Left renal cortex interstitium (tissue), 4 donors: ENCODE measurements at places on chromosomes 6 and 20.

- DNase-seq, result no peak
These were observed 213.5 kb upstream of the ARID1B start for GRCh38 chr6:156563714-156564113.

DNA sequence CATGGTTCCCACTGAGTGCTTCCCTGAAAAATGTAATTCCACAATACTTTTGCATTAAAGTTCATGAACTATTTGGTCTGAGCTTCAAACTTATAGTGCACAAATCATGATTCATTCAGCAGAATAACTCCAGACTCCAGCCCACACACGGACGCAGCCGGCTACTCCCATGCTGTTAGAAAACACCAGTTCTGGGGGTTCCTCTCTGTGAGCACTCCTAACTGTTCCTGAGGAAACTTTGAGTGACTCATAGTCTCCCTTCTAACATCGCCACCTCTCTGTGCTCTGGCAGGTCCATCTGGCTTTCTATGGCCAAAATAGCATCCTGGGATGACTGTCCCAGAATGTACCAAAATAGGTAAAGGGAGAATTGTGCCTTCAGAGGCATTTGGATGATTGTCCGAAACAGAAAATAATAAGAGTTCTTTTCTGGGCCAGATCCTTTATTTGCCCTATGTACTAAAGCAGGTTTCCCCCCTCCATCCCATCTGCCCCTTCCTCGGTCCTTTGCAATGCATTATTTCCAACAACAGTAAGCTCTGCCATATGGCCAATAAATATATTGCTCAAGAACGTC, 32.3 kb upstream of the LY86 start:
- DNase-seq, result no peak

DNA sequence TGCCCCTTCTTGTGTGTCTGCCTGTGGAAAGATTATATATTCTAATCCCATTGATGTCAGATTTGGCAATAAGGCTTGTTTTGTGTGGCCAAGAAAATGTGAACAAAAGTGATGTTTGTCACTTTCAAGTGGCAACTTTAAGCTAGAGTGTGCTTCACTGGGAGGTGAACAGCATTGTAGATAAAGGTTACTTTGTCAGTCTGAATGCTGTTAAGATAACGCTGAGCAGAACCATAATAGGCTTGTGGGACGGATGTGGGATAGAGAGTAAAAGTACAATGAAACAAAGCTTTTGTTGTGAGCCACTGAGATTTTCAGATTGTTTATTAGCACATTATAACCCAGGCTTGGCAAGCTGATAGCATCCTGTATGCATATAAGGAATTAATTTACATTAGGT, 303.8 kb upstream of the MAN1A1 start:
- no peak for DNase-seq

- no peak for DNase-seq
These were observed 100.9 kb downstream of the MYB start for GRCh38 chr6:135281964-135282363.

DNA sequence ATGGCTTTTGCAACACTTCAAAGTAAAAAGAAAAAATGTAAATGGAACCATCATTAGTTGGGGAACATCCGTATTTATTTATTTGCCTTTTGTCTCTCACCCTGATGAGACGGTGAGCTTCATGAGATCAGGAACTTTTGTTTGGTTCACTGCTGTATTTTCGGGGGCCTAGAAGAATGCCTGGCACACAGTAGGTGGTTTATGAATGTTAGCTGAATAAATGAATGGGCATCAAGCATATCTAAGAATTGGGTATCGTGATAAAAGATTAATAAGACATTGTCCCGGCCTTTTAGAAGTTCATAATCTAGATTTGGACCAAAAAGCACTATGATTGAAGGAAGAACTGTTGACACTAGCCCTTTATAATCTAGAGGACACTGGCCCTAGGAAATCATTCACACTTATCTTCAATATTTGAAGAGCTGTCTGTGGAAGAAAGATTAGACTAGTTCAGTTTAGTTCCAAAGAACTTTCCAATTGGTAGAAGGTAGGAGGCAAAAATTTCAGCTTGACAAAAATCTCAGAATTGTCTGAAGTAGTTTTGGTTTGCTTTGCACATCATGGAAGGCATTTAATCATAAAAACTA, 70.3 kb upstream of the CD83 start:
- DNase-seq, result no peak

GRCh38 chr20:46364670-46365486, 41.5 kb downstream of the ELMO2 start:
- no peak for DNase-seq

DNA sequence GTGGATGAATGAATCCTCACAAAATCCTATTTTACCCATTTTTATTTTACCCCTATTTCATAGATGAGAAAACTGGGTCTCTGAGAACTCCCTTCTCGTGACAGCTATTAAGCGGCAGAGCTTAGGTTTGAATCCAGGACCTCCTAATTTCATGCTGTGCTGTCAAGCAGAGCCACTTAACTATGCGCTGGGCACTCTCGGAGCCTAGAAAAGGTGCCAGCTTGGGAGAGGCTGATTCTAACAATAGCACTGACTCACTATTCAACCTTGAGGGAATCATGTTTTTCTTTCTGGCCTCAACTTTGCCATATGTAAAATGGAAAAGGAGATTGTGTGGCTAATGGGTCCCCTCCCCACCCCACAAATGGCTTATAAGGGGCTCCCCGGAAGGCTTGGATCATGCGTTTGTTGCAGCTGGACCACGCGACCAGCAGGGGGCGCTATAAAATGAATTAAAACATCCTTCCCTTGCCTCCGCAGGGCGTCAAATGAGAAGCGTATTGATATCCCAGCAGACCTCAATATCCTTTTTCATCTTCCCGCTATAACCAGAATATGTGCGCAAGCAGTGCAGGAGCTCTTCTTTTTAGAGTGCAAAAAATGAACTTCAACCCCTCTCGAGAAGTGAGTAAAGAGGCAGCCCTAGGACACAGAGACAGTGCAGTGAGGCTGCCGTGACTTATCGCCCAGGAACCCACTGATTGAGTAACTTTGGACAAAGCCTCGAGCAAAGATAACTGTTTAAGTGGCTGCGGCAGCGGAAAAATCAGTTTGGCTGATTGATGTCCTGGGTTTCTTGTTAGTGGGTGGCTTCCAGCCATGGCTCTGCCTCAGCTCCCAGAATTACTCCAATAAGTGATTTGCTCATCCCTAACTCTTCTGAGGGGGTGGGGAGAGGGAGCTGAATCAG, 12.8 kb upstream of the PDYN start:
- no peak for DNase-seq

- DNase-seq, result no peak
These were observed 5.4 kb downstream of the VNN2 start for GRCh38 chr6:132752255-132752654.

GRCh38 chr20:44450281-44450889, 25.3 kb upstream of the TTPAL start:
- DNase-seq, result no peak

DNA sequence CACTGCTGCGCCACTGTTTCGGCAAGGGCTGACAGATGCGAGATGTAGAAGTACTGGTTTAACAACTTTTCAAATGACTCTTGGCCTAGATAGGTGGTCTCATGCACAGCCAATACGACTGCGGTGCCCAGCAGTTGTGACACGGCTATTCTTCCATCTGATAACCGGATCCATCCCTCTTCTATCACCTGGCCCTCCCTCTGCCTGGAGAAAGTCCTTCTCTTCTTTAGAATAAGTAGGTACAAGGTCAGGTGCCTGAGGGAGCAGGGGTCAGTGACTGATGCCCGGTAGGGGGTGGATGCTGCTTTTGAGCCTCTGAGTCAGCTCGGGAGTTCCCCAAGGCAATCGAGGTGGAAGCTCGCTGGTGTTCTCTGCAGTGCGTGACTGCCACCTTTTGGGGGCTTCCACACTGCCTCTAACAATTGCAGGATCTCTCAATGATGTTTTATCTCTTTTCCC, 166.8 kb upstream of the GRIK2 start:
- no peak for DNase-seq

- no peak for DNase-seq
These were observed 81.5 kb downstream of the RTN4IP1 start for GRCh38 chr6:106547601-106548453.

DNA sequence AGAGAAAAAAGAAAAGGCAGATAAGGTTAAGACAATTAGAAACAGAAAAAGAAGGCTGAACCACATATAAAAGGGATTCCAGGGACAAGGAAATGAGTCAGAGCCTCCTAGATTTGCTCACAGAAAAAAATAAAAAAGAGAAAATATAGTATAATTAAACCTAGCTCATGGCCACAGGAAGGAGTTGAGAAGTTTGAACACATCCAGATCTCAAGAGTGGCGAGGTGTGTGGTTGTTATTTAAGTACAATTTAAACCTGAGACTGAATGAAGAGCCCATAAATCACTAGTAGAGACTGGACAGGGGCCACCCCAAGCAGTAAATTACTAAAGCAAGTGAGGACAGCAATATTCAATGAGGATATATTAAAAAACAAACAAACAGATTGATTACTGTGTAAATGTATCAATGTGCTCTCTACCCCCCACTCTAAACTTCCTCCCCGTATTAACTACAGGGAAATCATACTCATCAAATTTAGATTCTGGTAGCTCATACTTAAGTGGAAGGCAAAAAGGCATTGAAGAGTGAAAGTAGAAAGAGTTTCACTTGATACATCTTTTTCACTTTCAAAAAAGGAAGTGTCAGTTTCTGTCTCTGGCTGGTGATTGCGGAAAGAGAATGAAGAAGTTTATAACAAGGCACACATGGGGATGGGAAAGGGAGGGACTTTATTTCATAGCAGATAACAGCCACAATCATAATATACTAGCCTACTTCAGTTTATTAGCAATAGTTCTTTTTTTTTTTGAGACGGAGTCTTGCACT, 49.3 kb upstream of the SCAF8 start:
- DNase-seq, result no peak

DNA sequence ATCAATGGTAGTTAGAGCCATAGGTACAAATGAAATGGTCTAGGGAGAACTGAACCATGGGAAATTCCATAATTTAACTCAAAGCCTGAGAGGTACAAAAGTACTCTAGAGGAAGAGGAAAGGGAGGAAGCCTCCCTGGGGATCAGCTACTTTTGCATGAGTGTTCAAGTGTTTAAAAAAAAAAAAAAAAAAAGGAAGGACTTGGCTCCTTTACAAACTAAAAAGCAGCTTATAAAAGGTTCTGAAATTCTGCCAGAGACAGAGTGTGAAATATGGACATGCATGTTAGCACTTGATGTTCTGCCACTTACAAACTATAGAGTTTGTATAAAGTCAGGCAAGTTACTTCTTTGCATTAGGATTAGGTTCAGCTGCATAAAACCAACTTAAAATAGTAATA, 290.0 kb downstream of the TBC1D7 start:
- DNase-seq, result no peak

DNA sequence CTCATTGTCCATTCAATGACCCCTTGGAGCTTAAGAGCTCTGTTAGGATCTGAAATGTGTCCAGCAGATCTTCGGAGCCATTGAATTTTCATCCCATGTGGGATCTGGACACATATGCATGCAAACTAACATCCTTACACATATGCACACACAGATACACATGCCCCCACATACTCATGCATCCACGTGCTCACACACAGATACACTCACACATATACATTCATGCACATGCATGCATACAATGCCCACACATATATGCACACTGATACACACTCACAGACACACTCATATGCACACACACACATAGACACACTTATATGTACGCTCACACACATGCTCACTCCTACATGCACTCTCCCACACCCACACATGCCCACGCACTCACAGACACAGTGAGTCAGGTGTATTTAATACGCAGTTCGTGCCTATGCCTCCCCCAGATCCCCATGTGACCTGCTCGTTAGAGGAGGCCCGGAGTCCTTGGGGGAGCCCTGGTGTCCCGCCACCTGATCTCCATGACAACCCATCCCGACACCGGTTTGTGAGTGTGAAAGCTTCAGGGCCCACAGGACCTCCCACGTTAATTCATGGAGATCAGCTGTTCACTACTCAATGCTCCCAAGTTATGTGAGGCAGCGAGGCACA, 121.9 kb upstream of the SULF2 start:
- peak; percentile 36 for DNase-seq

- DNase-seq, result no peak
These were observed 20.9 kb upstream of the ILRUN start for GRCh38 chr6:34717466-34717865.

DNA sequence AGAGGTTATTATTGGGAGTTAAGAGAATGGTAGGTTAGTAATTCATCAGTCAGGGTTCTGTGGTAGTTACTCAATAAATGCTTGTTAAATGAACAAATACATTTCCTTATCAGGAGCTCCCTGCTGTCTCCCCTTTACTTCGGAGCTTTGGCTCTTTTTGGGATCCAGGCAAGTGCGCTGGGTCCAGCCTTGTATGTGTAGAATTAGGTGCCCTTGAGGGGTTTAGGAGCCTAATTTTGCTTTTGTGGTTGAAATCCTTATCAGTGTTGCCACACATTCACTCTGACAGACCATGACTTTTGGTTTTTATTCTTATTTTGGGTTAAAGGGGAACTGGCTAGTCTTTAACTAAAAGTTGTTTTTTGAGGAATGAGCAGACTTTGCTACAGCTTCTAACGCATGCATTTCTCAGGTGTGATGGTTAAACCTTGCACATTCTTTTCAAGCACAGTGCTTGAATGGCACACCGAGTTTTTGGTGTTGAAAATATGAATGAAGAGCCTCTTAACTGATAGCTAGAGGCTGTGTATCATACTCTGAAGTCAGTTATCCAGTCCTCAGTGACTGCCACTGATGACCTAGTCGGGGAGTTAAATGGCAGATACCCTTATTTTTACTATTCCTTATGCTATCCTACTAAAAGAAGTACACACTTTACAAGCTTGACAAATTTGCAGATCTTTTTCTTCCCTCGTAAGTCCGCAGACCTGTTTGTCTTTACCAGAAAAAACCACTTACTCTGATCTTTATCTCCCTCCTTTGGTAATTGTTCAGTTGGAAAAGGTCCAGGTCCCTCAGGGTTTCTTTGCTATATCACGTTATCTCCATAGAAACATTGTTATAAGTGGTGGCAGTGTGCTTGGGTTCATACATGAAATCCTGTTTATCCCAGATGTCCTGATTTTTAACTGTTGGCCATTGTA, 50.7 kb upstream of the PLCG1 start:
- no peak for DNase-seq

- DNase-seq, result no peak
These were observed 125.4 kb downstream of the PXDC1 start for GRCh38 chr6:3625980-3626563.

GRCh38 chr20:33127422-33128097, 40.4 kb upstream of the BPIFA2 start:
- DNase-seq, result no peak

DNA sequence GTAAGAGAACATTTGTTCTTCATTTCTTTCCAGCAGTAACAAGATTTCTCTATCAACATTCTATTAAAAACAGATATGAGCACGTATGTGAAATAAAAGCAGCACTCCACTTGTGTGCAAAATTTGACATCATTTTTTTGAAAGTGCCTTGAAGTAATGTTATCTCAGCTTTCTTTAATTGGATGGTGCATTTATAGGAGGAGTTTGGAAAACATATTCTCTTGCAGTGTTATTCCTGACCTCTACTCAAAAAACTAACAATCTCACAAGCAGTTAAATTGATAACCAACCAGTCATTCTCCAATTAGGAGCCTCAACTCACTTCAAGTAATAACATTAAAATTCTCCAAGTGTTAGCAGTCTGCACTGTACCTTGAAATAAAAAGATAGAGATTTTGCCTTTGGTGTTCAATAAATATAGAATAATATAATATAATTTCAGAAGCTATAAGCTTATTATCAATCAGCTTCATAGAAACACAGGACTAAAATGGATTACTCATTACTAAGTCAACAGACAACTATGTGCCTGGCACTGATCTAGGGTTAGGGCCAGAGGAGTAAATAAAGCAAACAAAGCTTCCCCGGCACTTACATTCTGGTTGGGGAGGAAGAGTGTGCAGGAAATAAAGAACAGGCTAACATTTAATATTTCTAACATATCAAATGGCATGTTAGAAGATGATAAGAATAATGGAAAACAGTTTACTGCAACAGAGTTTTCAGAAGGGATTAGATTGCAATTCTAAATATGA, 149.0 kb upstream of the SGK1 start:
- no peak for DNase-seq
